Nucleus accumbens (tissue), 56 donors: ENCODE measurements at places on chromosomes 5 and 9.
A peak's percentile ranks its signal among the peaks of the same experiment; 100 is the strongest.

DNA sequence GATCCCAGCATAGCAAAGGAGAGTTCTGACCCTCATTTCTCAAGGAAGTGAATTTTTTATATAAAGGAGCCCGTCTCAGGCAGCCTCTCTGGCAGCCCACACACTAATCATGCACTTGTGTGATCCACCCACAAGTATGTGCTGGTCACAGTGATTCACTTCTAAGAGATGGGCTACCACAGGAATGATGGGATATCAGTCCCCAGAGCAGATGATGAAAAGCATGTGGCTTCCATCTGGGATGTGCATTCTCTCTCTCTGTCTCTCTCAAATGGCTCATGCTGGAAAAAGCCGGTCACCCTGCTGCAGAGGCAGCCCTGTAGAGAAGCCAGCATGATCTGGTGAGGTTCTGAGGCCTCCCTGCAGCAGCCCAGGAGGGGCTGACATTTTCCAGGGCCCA is 74.2 kb upstream of the ADCY2 start:
- no peak for DNase-seq

DNA sequence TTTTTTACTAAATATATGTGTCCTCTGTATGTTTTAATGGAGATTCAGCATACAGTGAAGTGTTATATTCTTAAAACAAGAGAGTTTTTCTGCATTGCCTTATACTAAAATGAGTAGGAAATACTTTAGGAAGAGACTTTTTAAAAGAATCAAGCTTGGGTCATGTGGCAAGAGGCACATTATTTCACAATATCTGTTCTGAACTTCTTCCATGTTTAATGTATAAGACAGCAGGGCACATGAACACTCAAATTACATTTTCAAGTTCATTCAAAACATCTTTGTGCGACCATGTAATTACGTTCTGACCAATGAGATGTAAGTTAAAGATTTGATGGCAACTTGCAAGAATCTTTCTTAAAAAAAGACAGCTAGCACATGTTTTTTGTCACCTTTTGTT is 1055.9 kb downstream of the NR2F1-AS1 start:
- DNase-seq, result no peak

DNA sequence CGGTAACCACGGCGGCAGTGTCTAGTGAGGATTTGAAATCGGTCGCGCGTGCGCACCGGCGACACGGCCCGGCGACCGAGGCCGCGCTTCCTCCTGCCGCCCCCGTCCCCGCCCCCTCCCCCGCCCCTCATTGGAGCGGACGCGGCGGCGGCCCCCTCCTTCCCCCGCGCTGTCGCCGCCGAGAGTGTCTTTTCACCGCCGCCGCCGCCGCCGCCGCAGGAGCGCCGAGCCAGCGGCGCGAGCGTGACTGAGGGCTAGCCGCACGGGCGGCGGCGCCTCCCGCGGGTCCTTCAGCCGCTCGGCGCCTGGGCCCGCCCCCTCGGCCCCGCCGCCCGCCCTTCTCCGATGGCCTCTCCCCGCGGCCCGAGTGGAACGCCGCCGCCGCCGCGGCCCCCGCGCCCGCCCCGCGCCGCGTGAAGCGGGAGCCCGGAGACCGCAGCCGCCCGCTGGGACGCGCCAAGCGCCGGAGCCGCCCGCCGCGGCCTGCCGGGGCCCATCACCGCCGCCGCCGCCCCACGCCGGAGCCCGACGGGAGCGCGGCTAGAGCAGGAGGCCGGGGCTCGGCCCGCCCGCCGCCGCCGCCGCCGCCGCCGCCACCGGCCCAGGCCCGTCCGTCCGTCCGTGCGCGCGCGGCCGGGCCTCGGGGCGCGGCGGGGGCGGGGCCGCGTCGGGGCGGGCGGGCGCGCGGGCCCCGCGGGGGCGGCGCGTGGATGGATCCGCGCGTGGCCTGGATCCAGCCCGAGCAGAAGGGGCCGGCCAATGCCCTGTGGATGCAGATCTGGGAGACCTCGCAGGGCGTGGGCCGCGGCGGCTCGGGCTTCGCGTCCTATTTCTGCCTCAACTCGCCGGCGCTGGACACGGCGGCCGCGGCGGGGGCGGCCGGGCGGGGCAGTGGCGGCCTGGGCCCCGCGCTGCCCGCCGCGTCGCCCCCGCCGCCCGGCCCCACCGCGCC is at the start of gene TENT4A:
Gene TENT4A, plus strand, starts transcription at position 159 of the 952 bp plus-strand sequence. Its CDS starts 552 bp downstream, at position 711.
- DNase-seq, result peak; percentile 61

GRCh38 chr5:178259623-178260536 is 27.3 kb upstream of the PHYKPL start:
- DNase-seq, result no peak
